Regular cardiac myocyte (primary cell): ENCODE measurements at places on chromosomes 2 and 18. TPM values are rescaled to one million over a fixed set of nuclear protein-coding genes. Genes with fewer than 3 reads are reported as not detected.

The TMEM17 gene
- 1.5 and 1.7 TPM in 2 replicates for total RNA-seq

The HAUS1 gene
- total RNA-seq: 59.8 and 91.6 TPM in 2 replicates

The RIT2 gene
- not detected in 2 replicates for total RNA-seq

The EPC2 gene
- 11.8 and 14.0 TPM in 2 replicates for total RNA-seq

The DES gene
- total RNA-seq: 0.77 and 1.7 TPM in 2 replicates

The PSD4 gene
- total RNA-seq: 0.19 and 1.4 TPM in 2 replicates

The SAG gene
- total RNA-seq: not detected in 2 replicates
